ENCODE measurements at places on chromosomes 3 and 15.

- DNase-seq: no peak
These were observed 74.7 kb downstream of the PDZRN3 start for GRCh38 chr3:73550032-73550431.

GRCh38 chr3:177385831-177386301 is 188.6 kb upstream of the TBL1XR1 start:
- DNase-seq: no peak

DNA sequence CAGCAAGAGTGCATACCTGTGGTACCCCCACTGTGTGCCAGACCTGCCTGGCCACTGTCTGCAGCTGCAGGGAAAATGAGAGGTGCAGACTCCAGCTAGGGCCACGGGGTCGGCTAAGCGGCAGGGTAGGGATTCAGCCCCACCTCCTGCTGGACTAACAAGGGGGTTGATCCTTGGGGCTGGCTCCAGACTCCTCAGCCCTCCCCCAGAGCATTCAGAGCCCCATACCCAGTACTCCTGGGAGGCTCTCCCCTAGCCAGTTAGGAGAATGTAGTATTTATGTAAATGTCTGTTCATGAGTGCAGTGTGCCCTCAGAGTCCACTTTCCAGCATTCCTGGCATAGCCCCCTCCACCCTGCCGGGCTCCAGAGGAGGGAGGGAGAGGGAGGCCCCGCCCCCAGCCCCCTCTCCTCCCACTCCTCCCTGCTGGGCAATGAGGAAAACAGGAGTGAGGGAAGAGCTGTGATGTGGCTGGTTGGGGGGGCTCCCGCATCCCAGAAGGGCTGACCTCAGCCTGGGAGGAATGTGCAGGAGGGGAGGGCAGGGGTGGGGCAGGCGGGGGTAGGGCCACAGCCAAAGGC is 4.5 kb upstream of the SEMA3B start:
- DNase-seq: no peak

DNA sequence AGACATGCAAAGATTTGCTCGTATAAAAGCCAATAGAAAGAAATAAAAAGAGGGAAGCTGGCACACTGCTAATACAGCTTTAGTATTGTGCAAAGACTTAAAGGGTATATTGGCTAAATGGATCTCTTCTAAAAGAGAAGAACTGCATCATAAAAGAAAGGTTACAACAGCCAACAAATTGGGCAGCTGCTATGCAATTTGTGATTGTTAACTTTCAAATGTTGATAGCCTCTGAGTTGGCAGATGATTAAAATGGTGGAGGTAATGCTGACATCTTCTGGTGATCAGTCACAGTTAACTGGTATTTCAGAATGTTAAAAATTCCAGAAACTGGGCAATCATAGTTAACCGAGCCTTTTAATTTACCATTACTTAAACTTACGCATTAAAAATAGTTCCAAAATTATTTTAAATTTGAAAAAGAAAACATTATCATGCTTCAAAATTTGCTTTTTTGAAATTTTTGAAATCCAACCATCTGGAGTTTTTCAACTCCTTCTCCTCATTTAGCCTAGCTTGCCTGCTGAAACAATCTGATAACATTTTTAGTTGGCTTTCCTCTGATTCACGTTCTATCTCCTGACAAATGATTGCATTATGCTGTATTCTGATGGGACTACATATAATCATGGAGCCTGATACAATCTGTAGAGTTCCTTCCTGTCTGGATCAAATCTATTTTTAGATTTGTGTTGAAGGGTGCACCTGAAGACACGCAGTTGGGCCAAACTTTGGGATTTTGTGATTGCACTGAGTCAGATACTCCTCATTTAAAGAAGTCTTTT is 144.0 kb upstream of the PDZRN3 start:
- no peak for DNase-seq

GRCh38 chr15:42286445-42287029 is 13.3 kb upstream of the TMEM87A start:
- peak; percentile 45 for DNase-seq

All from LNCaP clone FGC (cell line).